ENCODE measurements at places on chromosomes 5 and 9.
A peak's percentile ranks its signal among the peaks of the same experiment; 100 is the strongest.

DNA sequence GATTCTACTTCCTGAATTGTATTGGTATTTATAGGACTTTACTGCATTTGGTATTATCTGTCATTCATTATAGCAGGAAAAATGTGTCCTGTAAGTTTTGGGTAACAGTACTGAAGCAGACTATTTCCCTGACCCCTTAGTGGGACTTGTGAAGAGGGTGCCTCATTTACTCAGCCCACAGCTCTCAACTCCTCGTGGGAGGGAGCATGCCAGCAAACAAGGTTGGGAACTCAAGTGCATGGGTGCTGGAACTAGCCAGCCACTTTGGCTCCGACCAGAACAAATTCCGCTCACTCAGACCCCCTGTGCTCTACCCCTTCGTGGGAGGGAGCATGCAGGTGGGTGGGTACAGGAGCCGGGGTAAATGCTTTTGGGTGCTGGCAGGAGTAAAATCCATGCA is 1773.5 kb upstream of the WWC1 start:
- H3K4me1 ChIP-seq = no peaks in the 10 kb centered on the region
- no peak overlapping the region for H3K27ac ChIP-seq
- DNase-seq = no peak
- H3K4me3 ChIP-seq = no peak overlapping the region
- no peaks in the 10 kb centered on the region for H3K36me3 ChIP-seq

- no peak overlapping the region for H3K4me3 ChIP-seq
- DNase-seq = no peak
- H3K36me3 ChIP-seq = no peaks in the 10 kb centered on the region
- peaks cover 19% of the 10 kb centered on the region for H3K4me1 ChIP-seq
These were observed 155.1 kb downstream of the NR3C1 start for GRCh38 chr5:143248391-143248790.

GRCh38 chr9:16060436-16061129 is 507.7 kb downstream of the CCDC171 start:
- no peaks in the 10 kb centered on the region for H3K27me3 ChIP-seq
- H3K4me3 ChIP-seq = no peak overlapping the region
- no peaks in the 10 kb centered on the region for H3K36me3 ChIP-seq
- DNase-seq = no peak
- H3K27ac ChIP-seq = no peak overlapping the region

GRCh38 chr9:113598451-113598850 is 134.9 kb downstream of the RGS3 start:
- no peaks in the 10 kb centered on the region for H3K27me3 ChIP-seq
- peaks cover 81% of the 10 kb centered on the region for H3K4me1 ChIP-seq
- no peak overlapping the region for H3K4me3 ChIP-seq
- H3K36me3 ChIP-seq = peaks cover 16% of the 10 kb centered on the region
- no peak overlapping the region for H3K27ac ChIP-seq
- no peak for DNase-seq

DNA sequence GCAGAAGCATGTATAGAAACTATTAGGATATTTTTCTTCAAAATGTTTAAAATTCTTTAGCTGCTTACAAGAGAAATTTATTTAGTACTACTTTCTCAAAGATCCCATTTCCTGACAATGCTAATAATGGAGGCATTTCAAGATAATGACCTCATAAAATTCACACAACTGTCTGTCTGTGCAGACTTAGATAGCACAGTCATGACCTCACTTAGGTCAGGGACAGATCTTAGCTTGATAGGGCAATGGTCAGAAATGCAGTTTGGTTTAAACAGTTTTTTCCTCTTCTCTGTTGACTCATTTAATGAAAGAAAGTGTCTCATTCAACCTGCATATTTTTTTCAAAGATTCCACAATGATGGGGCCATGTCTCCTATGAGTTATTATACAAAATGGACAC is 128.4 kb downstream of the GRIA1 start:
- no peak overlapping the region for H3K4me3 ChIP-seq
- no peaks in the 10 kb centered on the region for H3K4me1 ChIP-seq
- no peaks in the 10 kb centered on the region for H3K36me3 ChIP-seq
- DNase-seq = no peak
- no peak overlapping the region for H3K27ac ChIP-seq

DNA sequence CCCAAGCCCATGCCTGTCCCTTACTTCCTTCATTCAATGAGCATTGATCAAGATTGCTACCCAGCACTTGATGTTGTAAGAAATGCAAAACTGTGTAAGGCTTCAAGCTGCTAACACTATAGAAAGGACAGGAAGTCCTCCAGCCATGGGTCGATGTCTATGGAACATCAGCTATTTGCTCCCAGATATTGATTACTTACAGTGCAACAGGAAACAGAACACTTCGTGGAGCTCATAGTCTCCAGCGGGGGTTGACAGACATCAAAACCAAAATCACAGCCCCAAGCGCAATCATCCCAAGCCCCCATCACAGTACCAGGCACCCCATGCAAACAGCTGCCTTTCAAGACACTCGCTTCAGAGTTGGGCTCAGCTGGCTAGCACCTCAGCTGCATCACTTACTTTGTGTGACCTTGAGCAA is 26.8 kb upstream of the DUSP1 start:
- no peaks in the 10 kb centered on the region for H3K36me3 ChIP-seq
- peaks cover 64% of the 10 kb centered on the region for H3K4me1 ChIP-seq
- H3K4me3 ChIP-seq = no peak overlapping the region
- DNase-seq = no peak
- H3K27ac ChIP-seq = peak overlapping the region; percentile 76

GRCh38 chr5:123743990-123744583 is 232.1 kb downstream of the CSNK1G3 start:
- no peak for DNase-seq
- H3K36me3 ChIP-seq = no peaks in the 10 kb centered on the region
- no peaks in the 10 kb centered on the region for H3K4me1 ChIP-seq
- no peak overlapping the region for H3K4me3 ChIP-seq

- no peak for DNase-seq
- no peaks in the 10 kb centered on the region for H3K4me1 ChIP-seq
- no peaks in the 10 kb centered on the region for H3K36me3 ChIP-seq
- no peaks in the 10 kb centered on the region for H3K27me3 ChIP-seq
- H3K4me3 ChIP-seq = no peak overlapping the region
These were observed 176.9 kb downstream of the ROR2 start for GRCh38 chr9:91773156-91773555.

GRCh38 chr5:1480806-1481205 is 35.6 kb upstream of the SLC6A3 start:
- H3K4me1 ChIP-seq = peaks cover 8% of the 10 kb centered on the region
- H3K27ac ChIP-seq = no peak overlapping the region

- H3K27me3 ChIP-seq = no peaks in the 10 kb centered on the region
- peaks cover 12% of the 10 kb centered on the region for H3K4me1 ChIP-seq
- DNase-seq = no peak
- peaks cover 19% of the 10 kb centered on the region for H3K36me3 ChIP-seq
- H3K4me3 ChIP-seq = no peak overlapping the region
These were observed 72.5 kb downstream of the MACROH2A1 start for GRCh38 chr5:135326296-135327254.

DNA sequence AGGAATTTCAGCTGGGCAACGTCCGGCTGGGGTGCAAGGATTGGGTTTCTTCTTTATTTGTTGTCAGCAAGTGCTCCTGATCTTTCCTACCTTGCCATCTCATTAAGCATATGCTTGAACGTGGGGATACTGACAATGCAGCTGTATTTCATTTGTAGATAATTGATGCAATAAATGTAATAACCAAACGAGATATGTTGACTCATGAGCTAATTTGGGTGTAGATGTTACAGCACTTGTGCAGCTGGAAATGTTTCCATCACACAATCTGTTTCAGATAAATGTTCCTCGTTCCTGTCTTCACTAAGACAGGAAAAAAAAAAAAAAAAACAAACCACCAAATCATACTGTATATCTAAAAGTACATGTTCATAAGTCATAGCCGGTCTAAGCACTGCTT is 123.8 kb downstream of the DMRT2 start:
- no peak overlapping the region for H3K4me3 ChIP-seq
- no peak for DNase-seq
- no peaks in the 10 kb centered on the region for H3K4me1 ChIP-seq

DNA sequence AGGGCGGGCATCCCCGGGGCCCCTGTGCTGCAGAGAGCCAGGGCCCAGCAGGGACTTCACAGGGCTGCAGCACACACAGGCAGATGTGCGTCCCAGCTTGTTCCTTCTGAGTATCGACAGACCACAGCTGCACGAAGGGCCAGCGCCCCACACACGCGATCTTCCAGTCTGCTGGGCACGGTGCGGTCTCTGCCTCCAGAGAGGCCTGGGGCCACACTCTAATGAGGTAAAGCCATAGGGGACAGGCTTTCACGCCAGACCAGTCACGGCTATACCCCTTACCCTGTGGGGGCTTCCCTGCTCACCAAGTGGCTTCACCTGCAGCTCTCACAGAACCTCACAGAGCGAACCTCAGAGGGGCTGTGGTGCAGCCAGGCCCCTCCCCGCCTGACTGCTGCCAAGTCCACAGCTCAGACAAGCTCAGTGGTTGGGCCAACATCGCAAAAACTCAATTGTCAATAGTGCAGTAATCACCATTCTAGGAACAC is 82.2 kb downstream of the SHB start:
- peaks cover 46% of the 10 kb centered on the region for H3K4me1 ChIP-seq
- H3K4me3 ChIP-seq = no peak overlapping the region
- no peaks in the 10 kb centered on the region for H3K27me3 ChIP-seq
- DNase-seq = no peak
- H3K36me3 ChIP-seq = no peaks in the 10 kb centered on the region

DNA sequence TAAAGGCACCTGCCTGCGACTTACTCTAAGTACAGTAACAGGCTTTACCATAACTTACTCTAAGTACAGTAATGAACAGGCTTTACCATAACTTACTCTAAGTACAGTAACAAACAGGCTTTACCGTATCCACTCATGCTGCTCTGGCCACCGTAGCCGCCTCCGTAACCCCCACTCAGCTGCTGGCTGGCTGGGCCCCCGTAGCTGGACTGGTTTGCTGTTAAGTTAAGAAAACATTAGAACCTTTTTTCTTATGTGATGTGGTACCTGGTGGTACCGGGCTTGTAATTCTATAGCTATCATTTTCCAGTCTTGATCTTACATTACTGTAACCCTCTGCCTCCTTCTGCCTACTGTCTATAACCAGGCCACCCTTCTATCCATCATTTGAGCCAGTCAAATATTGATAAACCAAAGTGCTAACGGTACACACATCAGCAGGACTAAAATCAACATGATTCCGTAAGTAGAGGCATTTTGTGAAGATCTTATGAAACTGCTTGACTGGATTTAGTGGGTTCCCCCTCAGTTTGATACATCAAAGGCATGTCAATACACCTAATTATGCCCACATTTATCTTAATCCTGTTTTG is 7.4 kb downstream of the HNRNPH1 start:
- DNase-seq = no peak
- H3K27ac ChIP-seq = no peak overlapping the region
- peaks cover 68% of the 10 kb centered on the region for H3K4me1 ChIP-seq

GRCh38 chr5:120479066-120479465 is 15.0 kb downstream of the PRR16 start:
- no peaks in the 10 kb centered on the region for H3K27me3 ChIP-seq
- no peak overlapping the region for H3K27ac ChIP-seq
- no peaks in the 10 kb centered on the region for H3K36me3 ChIP-seq
- H3K4me1 ChIP-seq = no peaks in the 10 kb centered on the region

DNA sequence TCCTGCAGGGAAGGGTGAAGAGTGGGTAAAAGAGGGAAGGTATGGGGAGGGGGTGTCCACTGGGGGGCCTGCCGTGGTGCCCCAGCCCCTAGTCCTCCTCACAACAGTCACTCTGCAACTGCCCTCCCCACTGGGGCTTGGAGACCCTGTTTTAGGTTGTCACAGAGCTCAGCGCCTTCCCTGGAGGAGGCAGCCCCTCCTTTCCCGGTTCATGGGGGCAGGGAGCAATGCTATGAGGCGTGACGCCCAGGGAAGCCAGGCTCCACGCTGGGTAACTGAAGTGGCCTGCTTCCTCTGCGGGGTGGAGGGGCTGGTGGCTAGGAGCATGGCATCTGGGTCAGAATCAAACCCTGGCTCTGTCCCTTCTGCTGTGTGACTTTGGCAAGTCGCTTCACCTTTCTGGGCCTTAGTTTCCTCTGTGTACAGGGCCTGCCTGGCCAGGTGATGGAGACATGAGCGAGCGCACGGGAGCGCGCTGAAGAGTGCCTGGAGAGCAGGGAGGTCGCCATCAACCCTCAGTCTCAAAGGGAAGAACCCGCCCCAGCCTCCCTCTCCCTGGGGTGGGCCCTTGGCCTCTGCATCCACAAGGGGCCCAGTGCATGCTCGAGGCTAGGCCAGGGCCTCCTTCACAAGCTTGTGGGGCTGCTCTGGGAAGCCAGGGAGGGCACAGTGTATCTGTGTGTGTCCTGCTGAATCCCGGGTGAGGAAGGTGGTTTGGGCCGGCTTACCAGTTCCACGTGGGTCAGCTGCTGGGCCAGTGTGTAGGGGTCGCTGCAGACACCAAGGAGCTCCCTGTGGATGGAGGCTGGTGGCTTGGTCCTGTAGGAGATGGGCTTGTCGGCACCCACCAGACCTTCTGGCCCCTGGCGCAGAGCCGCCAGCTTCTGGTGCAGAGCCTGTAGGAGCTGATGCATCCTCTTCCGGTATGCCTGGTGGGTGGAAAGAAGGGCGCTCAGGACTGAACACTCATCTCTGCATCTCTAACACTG is 56.4 kb upstream of the RNF130 start:
- no peak overlapping the region for H3K4me3 ChIP-seq
- H3K36me3 ChIP-seq = no peaks in the 10 kb centered on the region
- H3K27ac ChIP-seq = no peak overlapping the region
- peaks cover 4% of the 10 kb centered on the region for H3K27me3 ChIP-seq
- DNase-seq = no peak

DNA sequence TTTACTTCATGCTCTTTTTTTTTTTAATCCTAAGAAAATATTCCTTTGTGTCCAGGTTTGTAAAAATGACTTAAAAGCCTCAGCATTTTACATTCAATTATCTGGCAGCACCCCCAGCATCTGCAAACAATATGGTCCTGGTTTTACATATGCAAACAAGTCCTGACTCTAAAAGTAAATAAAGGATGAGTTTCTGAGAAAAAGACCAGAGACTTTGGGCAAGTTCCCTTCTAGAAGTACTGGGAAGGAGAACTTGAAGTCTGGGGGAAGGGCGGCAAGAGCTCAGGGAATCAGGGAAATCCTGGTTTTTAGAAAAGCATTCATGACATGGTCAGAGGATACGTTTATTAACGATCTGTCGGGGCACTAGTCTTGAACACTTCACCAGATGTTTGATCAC is 25.8 kb downstream of the COL23A1 start:
- H3K27ac ChIP-seq = no peak overlapping the region
- DNase-seq = no peak
- H3K27me3 ChIP-seq = no peaks in the 10 kb centered on the region
- no peaks in the 10 kb centered on the region for H3K4me1 ChIP-seq
- no peak overlapping the region for H3K4me3 ChIP-seq

GRCh38 chr5:74272024-74272775 is 368.3 kb downstream of the ENC1 start:
- DNase-seq = peak; percentile 60
- no peaks in the 10 kb centered on the region for H3K36me3 ChIP-seq
- H3K27me3 ChIP-seq = no peaks in the 10 kb centered on the region
- H3K4me3 ChIP-seq = no peak overlapping the region
- H3K27ac ChIP-seq = no peak overlapping the region
- no peaks in the 10 kb centered on the region for H3K4me1 ChIP-seq

- H3K36me3 ChIP-seq = no peaks in the 10 kb centered on the region
- no peak for DNase-seq
- H3K4me1 ChIP-seq = peaks cover 4% of the 10 kb centered on the region
- H3K27ac ChIP-seq = no peak overlapping the region
These were observed 68.4 kb downstream of the PBX3 start for GRCh38 chr9:125815568-125815967.

Data from esophagus muscularis mucosa (tissue), 4 donors.